ENCODE measurements at places on chromosomes 2 and 18.

- DNase-seq = no peak
These were observed 2.1 kb upstream of the GALNT3 start for GRCh38 chr2:165796129-165796528.

DNA sequence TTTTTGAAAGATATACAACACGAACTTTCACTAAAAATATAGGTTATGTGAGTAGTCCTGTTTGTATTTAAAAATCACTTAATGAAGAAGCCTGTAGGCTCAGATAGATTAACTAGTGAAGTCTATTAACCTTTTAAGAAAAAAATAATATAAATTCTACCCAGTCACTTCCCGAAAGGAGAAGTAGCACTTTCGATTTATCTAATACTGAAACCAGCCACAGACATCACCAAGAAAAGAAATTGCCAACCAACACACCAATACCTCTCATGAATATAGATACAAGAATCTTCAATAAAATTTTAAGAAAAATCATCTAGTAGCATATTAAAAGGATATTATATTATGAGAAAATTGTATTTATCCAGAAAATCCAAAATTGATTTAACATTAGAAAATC, 160.5 kb downstream of the GALNT13 start:
- DNase-seq = no peak

GRCh38 chr2:47945046-47945781, 38.9 kb upstream of the FBXO11 start:
- DNase-seq = no peak

DNA sequence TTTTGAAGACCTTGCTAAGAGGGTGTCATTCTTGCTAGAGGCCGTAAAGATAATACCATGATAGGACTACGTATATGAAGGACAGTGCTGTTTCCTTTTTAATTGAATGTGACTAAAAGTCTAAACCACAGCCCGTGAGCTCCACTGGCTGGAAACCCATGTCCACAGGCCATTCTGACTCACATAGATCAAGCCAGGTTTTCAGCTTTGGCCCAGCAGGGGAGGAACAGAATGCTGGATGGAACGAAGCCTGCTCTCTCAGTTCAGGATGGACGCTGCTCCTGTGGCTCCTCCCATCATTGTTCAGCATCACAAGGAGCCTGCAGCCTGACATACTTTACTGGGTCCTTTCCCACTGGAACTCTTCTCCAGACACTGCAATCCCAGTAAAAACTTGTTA, 47.6 kb downstream of the ALPK2 start:
- no peak for DNase-seq

DNA sequence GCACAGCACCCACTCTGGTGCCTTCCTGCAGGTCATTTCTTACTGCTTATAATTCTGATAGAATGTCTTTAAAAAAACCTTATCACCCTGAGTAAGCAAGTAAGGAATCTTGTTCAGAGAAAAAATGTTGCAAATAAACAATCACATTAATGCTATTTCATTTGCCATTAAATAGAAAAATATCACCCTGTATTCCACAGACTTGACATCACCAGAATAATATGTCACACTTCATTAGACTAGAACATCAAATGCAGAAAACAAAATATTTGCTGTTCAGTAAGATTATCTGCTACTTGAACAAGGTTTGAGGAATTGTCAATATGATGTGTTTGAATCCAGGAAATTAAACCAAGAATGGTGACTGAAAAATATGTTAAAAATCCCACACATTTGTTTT, 236.6 kb upstream of the MMADHC start:
- DNase-seq = no peak

GRCh38 chr2:191206613-191207471, 38.4 kb upstream of the MYO1B start:
- DNase-seq = no peak

DNA sequence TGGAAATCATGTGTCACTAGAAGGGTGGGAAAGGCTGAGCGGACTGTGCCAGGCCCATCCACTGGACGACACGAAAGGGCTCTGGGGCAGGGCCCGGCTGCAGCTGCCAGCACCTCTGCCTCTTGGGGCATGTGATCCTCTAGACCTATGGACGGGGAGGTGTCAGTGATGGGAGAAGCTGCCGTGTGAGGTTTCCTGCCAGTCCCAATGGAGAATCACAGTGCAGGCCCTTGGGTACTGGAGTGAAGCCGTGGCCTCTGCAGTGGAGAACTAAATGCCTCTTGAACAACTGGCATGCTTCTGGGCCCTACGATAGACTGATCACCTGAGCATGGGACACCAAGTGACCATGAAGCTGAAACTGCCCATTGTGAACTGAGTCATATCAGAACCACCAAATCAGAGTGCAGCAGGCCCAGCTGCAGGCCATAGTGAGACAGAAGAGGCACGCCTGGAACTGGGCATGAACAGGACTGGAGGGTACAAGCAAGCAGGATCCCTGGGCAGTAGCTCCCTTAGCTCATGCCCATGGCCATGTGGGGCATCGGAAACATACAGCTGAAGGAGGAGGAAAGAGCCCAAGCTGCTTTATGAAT, 18.8 kb upstream of the RHOB start:
- DNase-seq = no peak

DNA sequence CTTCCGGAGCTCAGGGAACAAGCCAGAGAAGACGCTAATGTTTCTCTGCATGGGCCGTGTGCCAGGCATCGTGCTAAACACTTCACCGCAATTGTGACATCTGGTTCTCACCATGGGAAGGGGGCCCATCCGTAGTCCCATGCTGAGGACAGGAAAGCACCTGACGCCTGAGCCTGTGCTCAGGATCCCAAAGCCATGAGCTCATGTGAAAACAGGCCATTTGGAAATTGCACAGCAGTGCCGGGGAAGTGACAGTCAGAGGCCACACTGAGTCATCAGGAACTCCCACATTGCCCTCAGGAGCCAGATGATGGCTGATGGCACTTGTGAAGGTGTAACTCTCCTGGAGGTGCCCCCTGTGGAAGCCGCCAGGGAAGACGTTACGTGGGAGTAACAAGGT, 141.0 kb downstream of the INHBB start:
- DNase-seq = peak; percentile 46

DNA sequence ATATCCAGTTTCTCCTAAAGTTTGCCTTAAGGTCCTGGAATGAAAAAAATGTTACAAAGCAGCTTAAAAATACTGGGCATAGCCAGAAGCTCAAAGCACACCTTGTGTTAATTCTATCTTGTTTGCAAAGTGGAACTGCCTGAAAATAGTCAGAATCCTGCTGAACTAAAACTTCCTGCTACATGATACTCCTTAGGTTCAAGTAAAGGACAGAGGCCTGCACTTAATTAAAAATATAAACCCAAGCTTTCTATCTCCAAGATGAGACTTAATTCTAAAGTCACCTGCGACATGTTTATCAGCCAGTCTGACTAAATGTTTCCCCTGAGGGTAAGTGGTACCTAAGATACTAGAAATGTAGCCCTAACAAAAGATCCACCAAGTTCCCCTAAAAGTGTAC, 103.4 kb downstream of the CHST9 start:
- DNase-seq = no peak

- DNase-seq = no peak
These were observed 56.1 kb downstream of the FARP2 start for GRCh38 chr2:241412144-241412543.

- no peak for DNase-seq
These were observed 65.2 kb downstream of the RNF144A start for GRCh38 chr2:6982449-6982848.

DNA sequence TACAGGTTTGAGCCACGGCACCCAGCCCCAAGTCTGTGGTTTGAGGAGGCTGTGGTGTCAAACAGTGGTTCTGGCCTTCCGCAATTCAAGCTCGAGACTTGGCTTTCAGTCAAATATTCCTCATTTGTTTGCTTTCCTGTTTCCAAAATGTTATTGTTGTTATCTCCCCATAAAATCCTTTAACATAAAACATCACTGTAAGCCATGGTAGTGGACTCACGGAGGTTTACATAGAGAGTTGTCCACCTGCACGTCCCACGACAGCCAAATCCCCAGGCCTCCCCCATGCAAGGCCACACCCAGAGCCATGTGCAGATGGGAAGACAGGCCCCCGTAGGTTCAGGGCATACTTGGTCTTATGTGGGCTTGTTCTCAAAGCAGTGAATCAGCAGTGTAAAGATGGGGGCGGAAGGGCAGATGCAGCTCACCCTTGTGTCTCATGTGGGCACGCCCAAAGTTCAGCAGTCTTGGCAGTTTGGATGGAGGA, 18.9 kb upstream of the ST3GAL5 start:
- DNase-seq = no peak

- no peak for DNase-seq
These were observed 24.4 kb downstream of the RBMS1 start for GRCh38 chr2:160469164-160469563.

DNA sequence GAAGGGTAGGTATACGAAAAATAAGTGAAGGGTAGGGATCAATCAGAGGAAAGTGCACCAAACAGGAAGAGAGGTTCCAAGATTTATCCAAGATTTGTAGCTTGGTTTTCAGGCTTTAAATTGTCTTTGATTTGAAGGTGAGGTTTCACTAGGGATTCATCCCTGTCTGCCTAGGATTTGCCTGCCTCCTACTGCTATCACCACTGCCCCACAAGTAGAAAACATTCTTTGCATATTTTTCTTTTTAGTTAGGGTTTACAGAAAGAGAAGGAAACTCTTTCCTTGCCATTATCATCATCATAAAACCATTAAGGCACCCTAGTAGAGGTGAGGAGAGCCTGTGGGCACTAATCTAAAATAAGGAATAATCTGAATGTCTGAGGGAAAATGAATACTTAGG, 45.8 kb upstream of the TANC1 start:
- no peak for DNase-seq

GRCh38 chr18:2893676-2894075, 46.9 kb downstream of the EMILIN2 start:
- DNase-seq = no peak

- no peak for DNase-seq
These were observed 144.1 kb downstream of the CDC42EP3 start for GRCh38 chr2:37527361-37527760.

DNA sequence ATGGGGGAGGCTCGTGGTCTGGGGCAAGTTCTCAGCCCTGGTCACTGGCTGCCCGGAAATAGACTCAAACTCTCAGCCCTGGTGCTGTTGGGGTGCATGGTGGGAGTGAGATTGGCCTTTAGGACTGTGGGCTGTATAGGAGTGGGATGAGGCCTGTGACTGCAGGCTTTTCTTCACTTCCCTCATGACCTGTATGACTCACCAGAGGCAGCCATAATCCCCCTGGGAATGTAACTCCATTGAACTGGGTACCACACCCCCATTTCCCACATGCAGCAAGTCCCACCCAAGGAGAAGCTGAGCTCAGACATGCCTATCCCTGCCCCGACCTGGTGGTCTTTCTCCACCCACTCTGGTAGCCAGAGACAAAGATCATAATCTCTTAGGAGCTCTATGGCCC, 177.7 kb upstream of the OSR1 start:
- DNase-seq = no peak

DNA sequence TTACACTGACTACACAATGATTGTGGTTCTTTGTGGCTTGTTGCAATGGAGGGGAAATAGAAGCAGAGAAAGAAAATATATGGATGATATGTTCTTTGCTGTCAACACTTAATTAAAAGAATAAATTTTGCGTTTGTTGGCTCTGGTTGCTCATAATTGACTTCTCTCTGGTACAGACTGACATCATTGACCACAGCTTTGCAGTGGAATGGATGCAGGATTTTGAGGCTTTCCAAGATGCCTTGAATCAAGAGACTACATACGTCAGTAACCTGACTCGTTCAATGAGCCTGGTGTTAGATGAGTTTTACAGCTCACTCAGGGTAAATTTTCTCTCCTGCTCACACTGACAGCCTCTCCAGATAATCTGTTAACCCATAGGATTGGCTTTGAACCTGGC, 9.9 kb downstream of the GPN1 start:
- no peak for DNase-seq

DNA sequence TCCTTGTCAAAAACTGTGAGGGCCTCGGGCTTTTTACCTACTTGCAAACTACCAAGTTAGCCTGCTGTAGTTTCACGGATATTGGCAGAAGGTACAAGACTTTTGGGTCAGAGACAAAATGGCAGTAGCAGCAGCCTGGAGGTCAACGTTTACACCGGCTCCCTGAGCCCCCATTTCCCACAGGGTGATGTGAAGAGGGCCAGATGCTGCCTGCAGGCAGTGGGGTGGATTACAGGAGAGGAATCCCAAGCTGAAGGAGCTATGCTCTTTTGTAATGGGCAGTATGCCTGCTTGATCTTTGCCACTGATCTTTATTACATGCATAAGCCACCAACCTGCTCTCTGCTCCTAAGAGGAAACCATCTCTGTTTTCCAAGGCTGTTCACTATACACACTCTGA, 29.5 kb upstream of the SP5 start:
- DNase-seq = no peak

- DNase-seq = no peak
These were observed 66.5 kb upstream of the TMEM200C start for GRCh38 chr18:5961828-5962150.

- DNase-seq = peak; percentile 85
These were observed 69.2 kb downstream of the TRIP12 start for GRCh38 chr2:229852565-229852964.

- no peak for DNase-seq
These were observed 15.7 kb upstream of the COX7A2L start for GRCh38 chr2:42376758-42377157.

GRCh38 chr2:160812830-160813505, 319.4 kb upstream of the RBMS1 start:
- DNase-seq = no peak

GRCh38 chr18:48295586-48296311, 113.4 kb downstream of the ZBTB7C start:
- no peak for DNase-seq

- peak; percentile 10 for DNase-seq
These were observed 5.8 kb upstream of the PIEZO2 start for GRCh38 chr18:11155034-11155759.

- no peak for DNase-seq
These were observed 6.7 kb downstream of the DLX1 start for GRCh38 chr2:172091761-172092566.
